ENCODE measurements at places on chromosomes 5 and 9.

DNA sequence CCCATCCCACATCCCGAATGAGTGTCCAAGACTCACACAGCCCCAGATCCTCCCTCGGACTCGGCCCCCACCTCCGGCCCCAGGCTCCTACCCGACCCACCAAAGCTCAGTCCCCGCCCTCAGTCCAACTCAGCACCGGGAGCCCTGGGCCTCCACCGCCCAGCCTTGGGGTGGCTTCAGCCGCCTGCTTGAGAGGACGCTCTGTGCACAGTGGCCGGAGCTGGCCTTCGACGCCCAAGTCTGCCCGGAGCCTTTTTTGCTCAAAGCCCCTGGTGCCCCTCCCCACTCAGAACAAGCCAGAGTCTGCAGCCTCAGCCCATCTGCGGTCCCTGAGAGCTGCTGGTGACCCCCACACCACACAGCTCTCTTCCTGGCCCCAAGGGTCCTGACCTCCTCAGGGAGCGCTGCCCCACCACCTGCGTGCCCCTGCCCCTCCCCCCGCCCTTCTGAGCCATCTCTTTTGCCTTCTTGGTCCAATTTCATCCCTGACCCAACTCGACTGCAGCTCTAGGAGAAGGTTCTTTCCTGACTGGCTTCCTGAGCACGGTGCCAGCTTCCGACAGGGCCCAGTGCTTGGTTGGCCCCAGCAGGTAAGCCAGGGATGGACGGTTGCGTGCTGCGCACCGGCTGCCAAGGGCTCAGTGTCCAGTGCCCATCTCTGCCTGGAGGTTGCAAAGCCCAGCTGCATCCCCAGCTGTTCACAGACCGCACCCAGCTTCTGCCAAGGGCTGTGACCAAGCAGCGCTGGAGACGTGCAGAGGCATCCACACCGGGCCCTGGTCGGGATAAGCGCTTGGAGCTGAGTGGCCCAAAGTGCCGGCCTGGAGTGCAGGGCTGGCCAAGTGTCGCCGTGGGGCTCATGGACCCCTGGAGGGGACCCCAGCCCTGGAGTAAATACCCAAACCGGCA is 27.7 kb upstream of the NSMF start:
- DNase-seq: no peak

DNA sequence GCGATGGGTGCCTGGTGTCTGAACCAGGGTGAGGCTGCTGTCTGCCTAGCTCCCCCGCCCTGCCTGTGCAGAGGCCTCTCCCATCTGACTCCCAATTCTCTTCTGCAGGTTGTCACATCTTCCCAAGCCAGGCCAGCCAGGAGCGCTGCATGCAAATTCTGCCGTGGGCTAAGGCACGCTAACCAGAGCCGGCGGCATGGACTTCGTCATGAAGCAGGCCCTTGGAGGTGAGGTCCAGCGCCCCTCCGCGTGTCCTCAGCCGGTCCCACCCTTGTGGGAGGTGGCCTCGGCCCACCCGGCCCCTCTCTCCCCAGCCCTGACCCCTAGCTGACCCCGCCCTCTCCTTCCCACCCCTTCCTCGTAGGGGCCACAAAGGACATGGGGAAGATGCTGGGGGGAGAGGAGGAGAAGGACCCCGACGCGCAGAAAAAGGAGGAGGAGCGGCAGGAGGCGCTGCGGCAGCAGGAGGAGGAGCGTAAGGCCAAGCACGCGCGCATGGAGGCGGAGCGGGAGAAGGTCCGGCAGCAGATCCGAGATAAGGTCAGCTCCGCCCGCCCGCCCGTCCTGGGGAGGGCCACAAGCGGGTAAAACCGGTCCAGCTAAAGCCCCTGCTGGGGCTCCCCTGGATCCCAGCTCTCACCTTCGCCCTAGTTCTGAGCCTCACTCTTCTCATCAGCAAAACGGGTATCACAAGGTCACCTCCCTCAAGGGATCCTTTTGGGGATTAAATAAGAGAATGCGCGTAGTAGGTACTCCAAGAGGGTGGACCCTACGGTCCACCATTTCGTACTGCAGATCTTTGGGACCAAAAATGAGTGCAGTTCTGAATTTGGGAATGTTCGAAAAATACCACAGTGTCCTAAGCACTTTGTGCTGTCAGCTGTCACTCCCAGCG is 7.4 kb downstream of the CPLX2 start:
- no peak for DNase-seq

GRCh38 chr9:136978073-136978864 is 965 bp downstream of the PTGDS start:
- peak; percentile 46 for DNase-seq

GRCh38 chr9:136853596-136854112 is 1.5 kb downstream of the MAMDC4 start:
- no peak for DNase-seq

DNA sequence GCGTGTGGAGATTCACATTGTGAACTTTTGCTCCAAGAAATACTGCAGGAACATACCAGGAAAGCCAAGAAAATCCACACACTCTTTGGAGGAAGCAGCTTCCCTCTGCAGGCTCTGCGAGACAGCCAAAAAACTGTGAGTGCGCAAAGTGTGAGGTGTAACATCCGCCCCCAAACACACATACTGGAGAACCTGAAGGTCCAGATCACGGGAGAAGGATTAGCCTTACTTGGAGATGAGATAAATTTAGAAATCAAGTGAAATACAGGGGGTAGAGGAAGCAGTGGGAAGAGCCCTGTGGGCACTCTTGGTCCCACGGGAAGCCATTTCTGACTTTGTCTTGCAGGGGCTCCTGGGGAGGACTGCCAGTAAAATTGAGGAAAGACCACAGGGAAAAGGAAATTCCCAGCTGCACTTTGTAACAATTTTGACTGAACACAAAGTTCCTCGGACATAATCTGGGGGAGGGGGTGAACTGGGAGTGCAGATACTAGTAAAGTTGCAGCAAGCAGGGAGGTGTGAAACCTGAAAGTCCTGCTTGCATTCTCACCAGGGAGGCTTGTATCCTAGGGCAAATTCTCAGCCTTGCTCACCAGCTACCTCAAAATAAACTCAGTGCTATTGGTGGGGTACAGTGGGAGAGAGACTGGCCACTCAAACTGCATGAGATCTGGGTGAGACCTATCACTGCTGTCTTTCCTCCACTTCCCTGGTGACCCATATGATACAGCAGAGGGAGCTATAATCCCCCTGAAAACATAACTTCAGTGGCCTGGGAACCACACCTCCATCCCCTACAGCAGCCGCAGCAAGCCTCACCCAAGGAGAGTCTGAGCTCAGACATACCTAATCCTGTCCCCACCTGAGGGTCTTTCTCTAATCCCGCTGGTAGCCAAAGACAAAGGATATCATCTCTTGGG is 109.1 kb downstream of the ALDH1A1 start:
- no peak for DNase-seq

DNA sequence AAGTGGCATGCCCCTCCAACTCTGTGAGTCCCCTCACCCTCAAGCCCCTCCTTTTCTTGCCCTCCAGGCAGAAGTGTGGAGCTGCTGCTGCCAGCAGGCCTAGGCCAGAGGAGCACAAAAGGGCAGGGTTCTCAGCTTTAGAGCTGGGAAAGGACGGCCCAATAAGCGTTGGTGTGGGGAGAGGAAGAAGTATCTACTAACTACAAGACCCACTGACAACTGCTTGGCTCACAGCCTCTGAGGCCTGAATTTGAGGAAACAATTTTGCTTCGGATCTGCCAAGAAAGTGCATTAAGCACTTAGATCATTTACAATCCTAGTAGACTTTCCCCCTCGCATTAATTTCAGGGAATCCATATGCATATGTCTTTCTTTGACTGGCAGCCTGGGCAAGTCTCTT is 179.4 kb downstream of the SNX18 start:
- DNase-seq: no peak

GRCh38 chr5:84436866-84437265 is 52.2 kb upstream of the EDIL3 start:
- DNase-seq: no peak

GRCh38 chr5:132628814-132629213 is 29.2 kb upstream of the IL13 start:
- DNase-seq: no peak

DNA sequence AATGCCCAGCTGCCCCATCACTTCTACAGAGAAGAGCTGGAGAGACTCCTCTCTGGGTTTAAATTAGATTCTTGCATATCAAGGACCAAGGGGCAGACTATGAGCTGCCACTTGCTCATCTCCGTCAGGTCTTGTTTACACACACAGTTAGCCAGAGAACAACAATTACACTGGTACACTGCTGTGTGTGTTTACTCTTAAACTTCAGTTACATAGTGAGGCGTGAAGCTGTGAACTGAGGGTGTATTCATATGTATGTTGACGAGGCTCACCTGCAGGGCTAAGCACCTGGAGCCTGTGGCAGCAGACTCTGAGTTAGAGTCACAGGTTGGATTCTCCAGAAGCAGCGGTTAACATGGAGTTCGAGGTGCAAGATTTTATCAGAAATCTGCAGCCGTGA is 155.4 kb upstream of the ANKH start:
- no peak for DNase-seq

Measured in activated CD4-positive, alpha-beta T cell treated with anti-CD3 and anti-CD28 coated beads for 24 hours (primary cell).